Fibroblast of lung (primary cell): ENCODE measurements at places on chromosomes 12 and 14. TPM values are rescaled to one million over a fixed set of nuclear protein-coding genes. Genes with fewer than 3 reads are reported as not detected.
A peak's percentile ranks its signal among the peaks of the same experiment; 100 is the strongest.

DNA sequence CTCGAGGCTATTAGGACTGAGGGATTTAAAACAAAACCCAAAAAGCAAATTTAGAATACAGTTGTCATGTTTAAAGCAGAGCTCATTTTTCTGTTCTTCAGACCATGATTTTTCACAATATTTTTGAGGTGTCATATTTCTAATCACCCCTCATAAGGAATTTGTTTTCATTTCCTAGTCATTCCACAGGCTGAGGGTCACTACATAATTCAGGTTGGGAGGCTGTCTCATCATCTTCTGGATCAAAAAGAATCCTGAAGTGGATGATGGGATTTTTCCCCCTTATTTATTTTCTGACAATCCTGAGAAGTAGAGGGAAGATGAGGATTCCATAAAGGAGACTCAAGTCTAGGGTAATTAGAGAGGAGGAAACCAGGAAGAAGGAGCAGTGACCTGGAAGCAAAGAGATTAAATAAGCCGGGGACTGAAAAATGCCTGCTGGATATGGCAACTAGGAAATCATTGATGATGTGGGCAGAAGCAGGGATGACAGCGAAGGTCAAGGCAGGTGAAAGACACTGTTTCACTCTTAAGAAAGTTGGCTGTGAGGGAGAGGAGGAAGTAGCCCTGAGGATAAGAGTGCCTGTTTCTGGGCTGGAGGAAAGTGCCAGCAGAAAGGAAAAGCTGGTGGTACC, 9.0 kb upstream of the PCNX1 start:
- H3K36me3 ChIP-seq = no peaks in the 10 kb centered on the region
- no peaks in the 10 kb centered on the region for H3K27me3 ChIP-seq

The HRK gene
- polyA plus RNA-seq = 0.02 and 0.08 TPM in 2 replicates

DNA sequence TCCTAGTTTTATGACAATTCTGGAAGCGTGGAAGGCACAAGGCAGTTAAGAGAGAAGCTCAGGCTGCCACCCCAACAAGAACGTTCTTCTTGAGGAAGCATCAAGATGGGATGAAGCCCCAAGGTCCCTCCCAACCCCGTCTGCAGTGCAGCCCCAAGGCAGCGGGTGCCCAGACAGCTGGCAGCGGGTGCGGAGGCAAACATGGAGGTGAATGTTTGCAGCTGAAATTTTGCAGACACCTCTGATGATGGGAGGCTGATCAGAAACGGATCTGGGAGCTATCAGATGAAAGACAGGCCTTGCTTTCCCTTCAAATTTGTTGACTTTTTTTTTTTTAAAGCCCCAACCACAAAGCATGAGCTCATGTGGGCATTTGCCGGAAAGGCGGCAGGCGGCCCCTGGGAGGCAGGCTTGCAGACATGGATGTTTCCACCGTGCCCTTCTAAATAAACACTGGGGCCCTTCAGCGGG, 230.7 kb upstream of the RTL1 start:
- no peak overlapping the region for H3K4me3 ChIP-seq
- DNase-seq = no peak
- H3K27ac ChIP-seq = no peak overlapping the region
- H3K36me3 ChIP-seq = no peaks in the 10 kb centered on the region

The TMEM132D gene
- polyA plus RNA-seq = not detected in 2 replicates

GRCh38 chr14:99682809-99683618, 1.1 kb upstream of the CYP46A1 start:
- peaks cover 4% of the 10 kb centered on the region for H3K27me3 ChIP-seq
- DNase-seq = peak; percentile 58
- peak overlapping the region; percentile 87 for H3K27ac ChIP-seq
- H3K4me3 ChIP-seq = peak overlapping the region; percentile 62
- no peaks in the 10 kb centered on the region for H3K36me3 ChIP-seq

- H3K27me3 ChIP-seq = no peaks in the 10 kb centered on the region
- H3K36me3 ChIP-seq = no peaks in the 10 kb centered on the region
- H3K4me3 ChIP-seq = no peak overlapping the region
- H3K4me1 ChIP-seq = no peaks in the 10 kb centered on the region
- no peak for DNase-seq
Observed at GRCh38 chr14:64098120-64098519, 196.1 kb downstream of the ESR2 start.

- no peaks in the 10 kb centered on the region for H3K36me3 ChIP-seq
- peaks cover 2% of the 10 kb centered on the region for H3K4me1 ChIP-seq
- no peak for DNase-seq
Observed at GRCh38 chr14:25089496-25089895, 39.5 kb upstream of the STXBP6 start.

GRCh38 chr12:106149096-106149784, 10.5 kb upstream of the NUAK1 start:
- no peaks in the 10 kb centered on the region for H3K36me3 ChIP-seq
- H3K4me3 ChIP-seq = no peak overlapping the region
- DNase-seq = peak; percentile 39
- H3K4me1 ChIP-seq = no peaks in the 10 kb centered on the region

The CD69 gene
- not detected in 2 replicates for polyA plus RNA-seq

The GYS2 gene
- polyA plus RNA-seq = not detected in 2 replicates

DNA sequence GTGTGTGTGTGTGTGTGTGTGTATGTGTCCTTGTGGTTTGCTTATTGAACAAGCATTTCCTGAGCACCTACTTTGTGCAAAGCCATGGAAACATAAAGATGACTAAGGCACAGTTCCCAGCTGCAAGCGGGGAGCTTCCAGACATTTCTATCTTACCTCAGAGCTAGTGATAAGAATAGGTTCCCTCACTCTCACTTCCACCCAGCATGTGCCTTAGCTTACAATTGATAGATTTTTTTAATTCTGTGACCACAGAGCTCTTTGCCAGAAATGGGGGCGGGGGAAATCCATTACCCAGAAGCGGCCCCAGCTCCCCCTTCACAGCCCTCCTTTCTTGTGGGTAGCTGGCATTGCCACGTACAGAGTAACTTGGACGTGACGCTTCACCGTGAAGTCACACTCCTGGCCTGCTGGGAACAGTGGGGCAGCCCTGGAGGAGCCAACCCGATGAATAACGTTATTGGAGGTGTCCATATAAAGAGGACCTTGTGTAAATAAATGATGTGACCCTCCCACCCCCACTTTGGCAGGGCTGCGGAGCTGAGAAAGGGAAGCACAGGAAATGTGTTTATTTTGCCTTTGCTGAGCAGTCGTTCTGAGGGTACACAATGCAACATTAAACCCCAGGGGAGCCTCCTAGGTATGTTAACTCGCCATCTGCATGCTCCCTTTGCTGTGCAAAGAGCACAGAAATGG, 238.9 kb downstream of the CHST11 start:
- no peak overlapping the region for H3K4me3 ChIP-seq
- H3K4me1 ChIP-seq = peaks cover 23% of the 10 kb centered on the region
- DNase-seq = peak; percentile 100

DNA sequence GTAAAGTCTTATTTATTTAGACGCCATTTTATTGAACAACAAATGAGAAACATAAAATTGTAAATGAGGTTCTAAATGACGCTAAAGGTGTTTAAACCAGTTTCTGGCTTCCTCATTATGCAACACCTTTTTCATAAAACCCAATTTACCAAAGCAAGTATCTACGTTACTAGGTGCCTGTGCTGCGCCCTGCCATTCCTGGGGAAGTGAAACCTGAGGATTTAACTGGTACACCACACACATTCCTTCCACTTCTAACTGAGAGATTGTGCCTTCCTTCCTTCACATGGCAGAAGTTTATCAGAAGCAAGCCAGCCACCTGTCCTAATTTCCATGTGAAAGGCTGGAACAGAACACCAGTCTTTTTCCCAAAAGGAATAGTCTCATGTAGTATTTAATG, 40.3 kb upstream of the GCH1 start:
- H3K27me3 ChIP-seq = no peaks in the 10 kb centered on the region
- no peak overlapping the region for H3K4me3 ChIP-seq
- H3K36me3 ChIP-seq = no peaks in the 10 kb centered on the region
- no peak overlapping the region for H3K27ac ChIP-seq
- DNase-seq = no peak

- no peaks in the 10 kb centered on the region for H3K27me3 ChIP-seq
- no peak overlapping the region for H3K27ac ChIP-seq
- no peaks in the 10 kb centered on the region for H3K36me3 ChIP-seq
- DNase-seq = no peak
Observed at GRCh38 chr12:109389146-109389545, 41.4 kb downstream of the MYO1H start.

The LRRK2 gene
- 2.2 and 2.9 TPM in 2 replicates for polyA plus RNA-seq

GRCh38 chr14:96752125-96752524, 45.1 kb upstream of the VRK1 start:
- DNase-seq = no peak
- H3K4me3 ChIP-seq = no peak overlapping the region
- no peaks in the 10 kb centered on the region for H3K27me3 ChIP-seq
- H3K36me3 ChIP-seq = no peaks in the 10 kb centered on the region
- no peak overlapping the region for H3K27ac ChIP-seq
- no peaks in the 10 kb centered on the region for H3K4me1 ChIP-seq

GRCh38 chr12:53601296-53601847, 24.8 kb downstream of the ATF7 start:
- no peak overlapping the region for H3K27ac ChIP-seq
- no peak for DNase-seq
- no peaks in the 10 kb centered on the region for H3K27me3 ChIP-seq
- H3K36me3 ChIP-seq = no peaks in the 10 kb centered on the region

DNA sequence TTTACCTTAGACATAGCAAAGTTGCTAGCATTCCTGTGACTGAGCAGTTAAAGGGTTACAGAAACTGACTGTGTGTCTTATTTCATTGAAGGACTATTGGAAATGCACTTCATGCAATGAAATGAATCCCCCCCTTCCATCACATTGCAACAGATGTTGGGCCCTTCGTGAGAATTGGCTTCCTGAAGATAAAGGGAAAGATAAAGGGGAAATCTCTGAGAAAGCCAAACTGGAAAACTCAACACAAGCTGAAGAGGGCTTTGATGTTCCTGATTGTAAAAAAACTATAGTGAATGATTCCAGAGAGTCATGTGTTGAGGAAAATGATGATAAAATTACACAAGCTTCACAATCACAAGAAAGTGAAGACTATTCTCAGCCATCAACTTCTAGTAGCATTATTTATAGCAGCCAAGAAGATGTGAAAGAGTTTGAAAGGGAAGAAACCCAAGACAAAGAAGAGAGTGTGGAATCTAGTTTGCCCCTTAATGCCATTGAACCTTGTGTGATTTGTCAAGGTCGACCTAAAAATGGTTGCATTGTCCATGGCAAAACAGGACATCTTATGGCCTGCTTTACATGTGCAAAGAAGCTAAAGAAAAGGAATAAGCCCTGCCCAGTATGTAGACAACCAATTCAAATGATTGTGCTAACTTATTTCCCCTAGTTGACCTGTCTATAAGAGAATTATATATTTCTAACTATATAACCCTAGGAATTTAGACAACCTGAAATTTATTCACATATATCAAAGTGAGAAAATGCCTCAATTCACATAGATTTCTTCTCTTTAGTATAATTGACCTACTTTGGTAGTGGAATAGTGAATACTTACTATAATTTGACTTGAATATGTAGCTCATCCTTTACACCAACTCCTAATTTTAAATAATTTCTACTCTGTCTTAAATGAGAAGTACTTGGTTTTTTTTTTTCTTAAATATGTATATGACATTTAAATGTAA, 31.5 kb downstream of the MDM2 start:
- no peak overlapping the region for H3K27ac ChIP-seq
- no peak for DNase-seq
- H3K27me3 ChIP-seq = no peaks in the 10 kb centered on the region

The POU6F1 gene
- polyA plus RNA-seq = 3.3 and 3.5 TPM in 2 replicates

The SMOC1 gene
- 0.05 and 0.06 TPM in 2 replicates for polyA plus RNA-seq

DNA sequence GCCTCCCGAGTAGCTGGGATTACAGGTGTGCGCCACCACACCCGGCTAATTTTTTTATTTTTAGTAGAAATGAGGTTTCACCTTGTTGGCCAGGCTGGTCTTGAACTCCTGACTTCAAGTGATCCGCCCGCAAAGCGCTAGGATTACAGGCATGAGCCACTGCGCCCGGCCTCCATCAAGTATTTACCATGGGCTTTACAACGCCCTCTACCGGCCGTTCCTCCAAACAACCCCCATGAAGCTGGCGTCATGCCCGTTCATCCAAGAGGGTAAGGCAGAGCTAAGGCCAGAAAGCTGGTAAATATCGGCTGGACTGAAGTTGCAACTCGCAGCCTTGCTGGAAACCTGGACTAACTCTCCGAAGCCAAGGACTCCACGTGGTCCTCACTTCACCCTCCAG, 41.6 kb downstream of the RNF34 start:
- peaks cover 19% of the 10 kb centered on the region for H3K36me3 ChIP-seq
- no peak overlapping the region for H3K27ac ChIP-seq
- H3K27me3 ChIP-seq = no peaks in the 10 kb centered on the region
- H3K4me1 ChIP-seq = no peaks in the 10 kb centered on the region

The BHLHE41 gene
- polyA plus RNA-seq = 2.4 and 7.4 TPM in 2 replicates
